ENCODE measurements at places on chromosomes 16 and 17.
A peak's percentile ranks its signal among the peaks of the same experiment; 100 is the strongest.

- peak; percentile 6 for DNase-seq
Measured at GRCh38 chr17:68591583-68591982, 9.6 kb downstream of the FAM20A start.

DNA sequence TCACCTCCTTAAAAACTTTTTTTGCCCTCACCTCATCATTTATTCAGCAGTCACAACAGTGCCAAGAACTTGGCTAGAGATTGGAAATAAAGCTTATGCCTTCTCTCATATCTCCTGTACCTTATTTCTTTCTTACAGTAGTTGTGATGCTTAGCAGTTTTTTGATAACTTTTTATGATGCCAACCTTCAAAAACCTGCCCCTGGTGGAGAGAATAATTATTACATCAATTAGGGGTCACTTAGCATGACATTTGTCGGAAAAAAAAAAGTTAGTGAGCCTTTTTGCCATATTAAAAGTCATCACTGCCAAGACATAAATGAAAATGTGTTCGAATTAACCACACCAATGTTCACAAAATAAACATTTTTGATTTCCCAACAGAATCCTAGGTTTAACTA, 296.6 kb downstream of the WWOX start:
- DNase-seq: no peak

GRCh38 chr17:70070305-70071027, 4.6 kb upstream of the KCNJ16 start:
- DNase-seq: no peak

- DNase-seq: no peak
Measured at GRCh38 chr17:49482144-49482817, 12.8 kb upstream of the NGFR start.

DNA sequence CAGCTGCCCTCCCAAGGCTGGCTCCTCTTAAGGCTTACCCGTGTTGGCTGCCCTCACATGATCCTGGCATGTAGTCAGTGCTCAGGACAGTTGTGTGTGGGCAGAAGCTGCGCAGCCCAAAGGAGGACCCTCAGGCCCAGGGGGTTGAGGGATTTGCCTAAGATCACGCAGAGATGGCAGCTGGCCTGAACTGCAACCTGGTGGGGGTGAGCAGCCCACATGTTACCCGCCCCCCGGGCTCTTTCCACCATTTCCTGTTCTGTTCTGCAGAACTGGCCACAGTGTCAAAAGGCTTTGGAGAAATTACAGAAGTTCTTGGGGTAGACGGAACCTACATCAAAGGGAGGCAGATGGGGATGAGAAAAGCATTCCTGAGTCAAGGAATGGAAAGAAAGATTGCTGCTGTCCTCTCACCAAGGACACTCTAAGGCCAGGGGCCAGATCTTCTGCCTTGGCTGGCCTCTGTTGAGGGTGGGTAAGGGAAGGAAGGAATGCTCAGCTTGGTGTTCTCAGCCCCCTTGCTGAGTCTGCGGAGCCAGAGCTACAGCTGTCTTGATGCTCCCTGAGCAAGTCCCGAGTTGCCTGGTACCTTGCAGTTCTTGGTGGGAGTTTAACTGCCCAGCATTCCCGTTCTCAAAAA, 53.0 kb downstream of the EPN2 start:
- DNase-seq: no peak

DNA sequence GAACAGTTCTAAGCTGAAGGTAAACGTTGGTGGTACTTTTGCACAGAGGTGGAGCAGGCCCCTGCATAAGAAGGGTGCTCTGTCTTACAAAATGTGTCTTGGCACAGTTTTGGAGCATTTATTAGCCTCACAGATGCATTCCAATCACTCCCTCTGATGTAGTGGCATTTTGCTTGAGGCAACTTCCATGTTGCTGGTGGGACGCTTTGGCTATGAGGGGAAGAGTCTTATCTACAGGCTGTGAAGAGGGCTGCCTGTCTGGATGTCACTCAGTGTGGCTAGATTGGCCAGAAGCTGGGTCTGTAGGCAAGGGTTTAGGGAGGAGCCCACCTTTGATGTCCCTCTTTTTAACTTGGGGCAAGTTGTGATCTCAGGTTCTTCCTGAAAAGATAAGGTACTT, 2.6 kb upstream of the RARA start:
- DNase-seq: no peak

GRCh38 chr16:54405478-54405877, 118.9 kb upstream of the IRX3 start:
- DNase-seq: no peak

- DNase-seq: no peak
Measured at GRCh38 chr16:85948138-85948509, 49.2 kb downstream of the IRF8 start.

GRCh38 chr16:65099607-65100006, 22.3 kb downstream of the CDH11 start:
- DNase-seq: no peak

DNA sequence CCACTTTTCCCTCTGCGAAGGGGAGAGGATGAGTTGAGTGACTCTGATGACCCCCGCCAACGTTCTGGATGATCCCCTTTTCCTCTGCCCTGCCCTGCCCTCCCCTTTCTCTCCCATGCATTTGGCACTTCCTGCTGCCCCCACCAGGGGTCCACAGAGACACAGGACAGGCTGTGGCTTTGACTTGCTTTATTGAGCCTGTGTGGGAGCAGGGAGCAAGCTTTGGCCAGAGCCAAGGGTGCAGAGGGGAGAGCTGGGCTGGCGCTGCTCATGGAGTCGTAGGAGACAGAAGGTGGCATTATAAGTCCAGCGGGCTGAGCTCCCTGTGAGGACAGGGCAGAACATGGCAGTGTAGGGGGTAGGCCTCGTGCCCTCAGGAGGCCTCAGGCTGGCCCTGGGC, 1.6 kb downstream of the PPY start:
- no peak for DNase-seq

- DNase-seq: no peak
Measured at GRCh38 chr16:56245197-56245596, 53.9 kb downstream of the GNAO1 start.

- DNase-seq: no peak
Measured at GRCh38 chr17:40936976-40937375, 470 bp downstream of the KRT23 start.

DNA sequence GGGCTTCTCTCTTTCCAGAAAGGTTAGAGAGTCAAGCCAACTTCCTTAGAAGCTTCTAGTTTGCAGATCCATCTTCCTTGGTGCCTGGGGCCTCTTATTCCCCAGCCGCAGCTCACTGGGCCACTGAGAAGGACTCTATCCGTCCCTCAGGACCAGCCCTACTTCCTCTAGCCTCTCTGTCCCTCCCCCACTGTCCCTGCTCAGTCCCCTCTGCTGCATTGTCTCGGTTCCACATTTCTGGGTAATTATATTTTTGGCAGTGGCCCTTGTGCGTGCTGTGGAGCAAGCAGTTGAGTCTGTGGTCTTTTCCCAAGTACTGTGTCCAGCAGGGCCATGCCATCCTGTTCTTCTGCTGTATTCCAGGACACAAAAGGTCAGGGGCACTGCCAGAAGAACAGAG, 17.8 kb downstream of the IRX3 start:
- no peak for DNase-seq

GRCh38 chr16:69311533-69312387, 610 bp downstream of the VPS4A start:
- DNase-seq: peak; percentile 29

- no peak for DNase-seq
Measured at GRCh38 chr17:49441578-49441977, 26.9 kb upstream of the PHB1 start.

- no peak for DNase-seq
Measured at GRCh38 chr16:35221482-35222185, 1762.2 kb downstream of the TP53TG3F start.

GRCh38 chr17:64187093-64187895, 57.4 kb upstream of the ERN1 start:
- DNase-seq: no peak

DNA sequence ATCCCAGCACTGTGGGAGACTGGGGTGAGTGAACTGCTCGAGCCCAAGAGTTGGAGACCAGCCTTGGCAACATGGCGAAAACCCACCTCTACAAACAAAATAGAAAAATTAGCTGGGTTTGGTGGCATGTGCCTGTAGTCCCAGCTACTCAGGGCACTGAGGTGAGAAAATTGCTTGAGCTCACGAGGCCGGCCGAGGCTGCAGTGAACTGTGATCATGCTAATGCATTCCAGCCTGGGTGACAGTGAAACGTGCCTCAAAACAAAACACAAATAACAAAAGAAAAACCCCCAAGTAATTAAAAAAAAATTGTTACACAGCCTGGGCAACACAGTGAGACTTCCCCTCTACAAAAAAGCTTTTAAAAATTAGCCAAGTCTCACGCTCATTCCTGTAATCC, 5.0 kb downstream of the CCDC47 start:
- DNase-seq: no peak

GRCh38 chr17:75762513-75763268, 2.3 kb downstream of the GALK1 start:
- no peak for DNase-seq

- peak; percentile 78 for DNase-seq
Measured at GRCh38 chr17:7383742-7384488, 3.0 kb downstream of the TNK1 start.

DNA sequence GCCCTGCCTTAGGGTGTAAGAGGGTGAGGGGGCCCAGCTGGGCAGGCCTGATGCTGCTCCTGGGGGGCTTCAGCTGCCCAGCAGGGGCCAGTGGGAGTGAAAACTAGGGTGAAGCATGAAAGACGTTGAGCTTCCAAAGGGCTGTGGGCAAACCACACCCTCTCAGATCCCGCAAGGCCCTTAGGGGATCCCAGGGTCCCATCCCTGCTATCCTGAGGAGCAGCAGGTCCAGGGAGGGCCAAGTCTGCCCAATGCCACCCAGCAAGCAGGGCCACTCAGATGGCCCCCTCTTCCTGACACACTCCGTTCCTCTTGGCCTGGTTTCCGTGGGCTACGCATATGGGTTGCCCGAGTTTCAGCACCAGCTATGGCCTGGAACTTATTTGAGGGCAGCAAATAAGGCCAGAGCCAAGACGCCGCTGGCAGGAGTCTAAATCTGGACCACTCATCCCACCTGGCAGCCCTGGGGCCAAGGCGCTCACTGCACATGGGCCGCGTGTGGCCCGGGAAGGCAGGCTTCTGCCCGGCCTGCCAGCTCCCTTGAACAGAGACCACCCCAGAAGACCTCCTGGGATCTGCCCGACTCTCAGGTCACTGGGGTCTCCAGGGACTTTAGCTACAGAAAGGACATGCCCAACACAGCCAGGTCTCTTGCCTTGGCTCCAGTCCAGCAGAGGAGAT, 4.2 kb downstream of the ATP2A3 start:
- DNase-seq: no peak

GRCh38 chr17:2995886-2996809, 67.3 kb downstream of the OR1D5 start:
- no peak for DNase-seq

DNA sequence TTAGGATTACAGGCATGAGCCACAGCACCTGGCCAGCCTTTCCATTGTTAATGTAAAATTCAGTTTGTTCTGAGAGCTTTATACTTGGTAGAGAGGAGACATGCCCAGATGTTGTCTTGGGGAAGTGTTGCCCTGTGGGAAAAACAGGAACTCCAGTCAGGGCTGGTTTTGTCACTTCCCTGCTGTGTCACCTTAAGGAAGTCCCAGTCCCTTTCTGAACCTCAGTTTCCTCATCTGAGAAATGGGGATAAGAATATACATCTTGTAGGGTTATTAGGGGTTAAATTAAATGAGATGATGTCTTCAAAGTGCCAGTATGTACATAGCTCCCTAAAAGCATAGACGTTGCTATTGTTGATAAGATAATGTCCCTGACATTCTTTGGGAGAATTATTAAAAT, 25.3 kb downstream of the CLEC16A start:
- no peak for DNase-seq

DNA sequence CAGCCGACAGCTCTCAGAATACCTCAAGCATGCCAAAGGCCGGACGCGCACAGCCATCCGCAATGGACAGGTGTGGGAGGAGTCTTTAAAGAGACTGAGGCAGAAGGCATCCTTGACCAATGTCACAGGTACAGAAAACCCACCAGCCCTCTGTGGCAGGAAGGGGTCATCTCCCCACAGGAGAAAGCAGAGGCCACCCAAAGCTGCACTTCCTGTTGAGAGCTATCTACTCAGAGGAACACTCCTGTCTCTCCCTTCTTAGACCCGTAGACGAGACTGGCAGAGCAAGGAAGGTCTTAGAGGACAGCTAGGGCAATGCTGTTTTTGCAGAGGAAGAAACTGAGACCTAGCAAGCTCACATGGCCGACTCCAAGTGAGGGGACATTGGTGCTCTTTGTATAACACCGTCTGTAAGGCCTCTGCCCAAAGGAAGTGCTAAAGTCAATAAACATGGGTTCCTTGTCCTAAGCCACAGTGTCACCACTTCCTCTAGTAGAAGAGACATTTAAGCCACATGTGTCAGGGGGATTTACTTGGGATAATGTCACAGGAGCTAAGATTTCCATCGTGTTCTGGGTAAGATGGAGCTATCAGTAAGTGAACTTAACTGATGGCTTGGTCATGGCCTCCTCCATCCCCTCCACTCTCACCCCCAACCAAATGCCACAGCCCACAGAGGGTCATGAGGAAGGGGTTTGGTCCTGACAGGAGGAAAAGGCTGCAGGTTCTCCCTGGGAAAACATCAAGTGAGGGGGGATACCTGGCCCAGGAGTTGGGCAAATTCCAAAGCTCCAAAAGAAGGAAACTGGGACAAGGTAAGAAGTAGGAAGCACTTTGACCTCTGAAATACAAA, 9.4 kb downstream of the LPO start:
- no peak for DNase-seq

- no peak for DNase-seq
Measured at GRCh38 chr17:19006698-19007097, 2.1 kb upstream of the FAM83G start.

- DNase-seq: peak; percentile 11
Measured at GRCh38 chr17:2250140-2251095, 53.2 kb downstream of the SMG6 start.

- DNase-seq: no peak
Measured at GRCh38 chr16:57532266-57532625, 4.1 kb downstream of the CCDC102A start.

DNA sequence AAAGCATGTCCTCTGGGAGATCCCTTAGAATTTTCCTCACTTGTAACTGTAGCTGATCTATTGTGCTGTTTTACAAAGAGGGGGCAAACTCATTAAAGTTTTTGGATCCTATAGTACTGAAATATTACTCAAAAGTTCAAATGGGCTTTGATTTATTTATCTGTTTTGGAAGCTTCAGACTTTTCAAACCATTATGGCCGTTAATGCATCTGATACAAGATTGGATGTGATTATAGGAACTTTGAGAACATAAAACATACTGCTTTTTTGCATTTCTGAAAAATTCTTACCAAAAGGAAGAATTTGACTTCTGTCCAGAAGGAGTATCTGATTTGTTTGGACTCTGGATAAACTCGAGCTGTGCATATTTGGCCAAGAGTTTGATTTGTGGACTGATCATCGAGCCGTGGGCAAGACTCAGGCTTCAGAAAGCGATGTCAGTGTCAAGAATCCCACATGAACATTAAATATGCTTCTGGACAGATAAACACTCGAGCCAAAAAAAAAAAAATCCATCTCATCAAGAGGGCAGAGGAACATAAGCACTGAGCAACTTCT, 8.2 kb upstream of the MARCHF10 start:
- no peak for DNase-seq

GRCh38 chr17:83148317-83149028, 69.1 kb downstream of the METRNL start:
- DNase-seq: no peak

- DNase-seq: no peak
Measured at GRCh38 chr16:74053312-74053711, 243.3 kb upstream of the PSMD7 start.

GRCh38 chr17:57732062-57732461, 13.0 kb downstream of the CCDC182 start:
- no peak for DNase-seq
